Ureter (tissue), 1 donor: ENCODE measurements at places on chromosomes 7 and 10. TPM values are rescaled to one million over a fixed set of nuclear protein-coding genes. Genes with fewer than 3 reads are reported as not detected.

DNA sequence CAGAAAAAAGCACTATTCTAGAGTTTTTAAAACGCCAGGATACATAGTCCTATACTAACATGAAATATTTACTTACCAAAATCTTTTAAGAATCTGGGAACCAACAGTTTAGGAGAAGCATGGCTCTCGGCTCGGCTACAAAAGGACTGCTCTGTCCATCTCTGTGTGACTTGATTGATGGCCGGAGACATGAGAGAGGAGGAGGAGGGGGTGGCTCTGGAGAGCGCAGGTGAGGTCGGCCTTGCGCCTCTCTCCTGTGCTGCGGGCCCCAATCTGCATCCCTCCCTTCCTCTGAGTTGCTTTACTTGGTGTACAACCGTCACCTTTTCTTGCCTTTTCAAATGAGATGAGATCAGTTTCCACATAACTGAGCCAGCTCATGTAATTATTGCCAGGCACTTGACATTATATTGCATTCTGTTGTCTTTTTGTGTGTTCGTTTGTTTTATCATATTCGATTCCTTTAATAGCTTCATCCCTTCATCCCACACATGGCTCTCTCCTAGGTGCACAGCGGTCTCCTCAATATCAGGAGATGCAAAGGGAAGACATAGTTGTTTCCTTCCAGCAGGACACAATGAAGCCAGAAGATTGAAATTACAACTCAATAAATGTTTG, 87.8 kb upstream of the KLF6 start:
- no peak for DNase-seq

- no peak for DNase-seq
These were observed 244.9 kb upstream of the LRRTM3 start for GRCh38 chr10:66680886-66681285.

Gene NANOS1
- 0.52 TPM for total RNA-seq

Gene ASB10
- total RNA-seq, result not detected

DNA sequence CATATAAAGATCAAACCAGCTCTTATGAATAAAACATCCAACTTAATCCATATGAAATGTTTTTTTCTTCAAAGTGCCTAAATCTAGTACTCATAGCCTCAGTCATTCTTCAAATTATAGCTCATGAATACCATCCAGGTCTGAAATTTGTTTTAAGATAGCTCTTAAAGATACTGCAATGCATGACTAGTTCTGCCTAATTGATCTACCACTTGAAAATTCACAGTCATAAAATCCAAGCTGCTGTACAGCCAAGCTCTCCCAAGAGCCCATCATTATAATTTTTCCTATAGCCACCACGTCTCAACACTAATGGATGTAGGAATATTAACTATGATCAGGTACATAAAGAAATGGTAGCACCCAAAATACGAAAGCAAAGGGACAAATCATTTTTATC, 87.9 kb upstream of the RNF148 start:
- DNase-seq, result no peak

GRCh38 chr10:9198611-9199010, 1144.1 kb downstream of the GATA3 start:
- no peak for DNase-seq

Gene SLC18A3
- total RNA-seq, result not detected

DNA sequence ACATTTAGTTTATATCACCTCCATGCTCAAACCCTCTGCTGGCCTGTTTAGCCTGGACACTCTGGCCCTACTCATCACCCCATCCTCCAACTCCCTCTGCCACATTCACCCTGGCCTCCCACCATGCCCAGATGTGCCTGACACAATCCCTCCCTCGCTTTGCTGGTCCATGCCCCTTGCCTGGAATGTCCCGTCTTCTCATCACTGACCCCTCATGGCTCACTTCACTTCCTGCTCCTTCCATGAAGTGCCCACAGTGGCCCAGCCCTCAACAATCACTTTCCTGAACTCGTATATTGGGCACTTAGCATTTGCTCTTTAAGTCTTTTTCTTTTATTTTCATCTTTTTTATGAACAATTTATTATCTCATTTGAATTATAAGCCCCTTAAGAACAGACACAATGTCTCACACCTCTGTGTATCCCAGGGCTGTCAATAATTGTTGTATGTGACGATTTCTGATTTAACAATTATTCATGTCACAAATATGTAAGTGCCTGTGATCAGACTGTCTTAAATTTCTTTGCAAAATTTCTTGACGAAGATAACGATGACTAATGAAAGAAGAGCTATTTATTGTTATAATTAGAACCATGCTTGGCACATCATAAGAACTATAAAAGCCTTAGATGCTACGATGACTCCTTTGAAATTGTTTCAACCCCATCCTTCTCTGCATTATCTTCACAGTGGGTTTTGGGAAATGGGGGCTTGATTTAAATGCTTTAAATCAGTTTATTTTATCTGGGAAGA, 209.9 kb upstream of the YAE1 start:
- DNase-seq, result no peak
